Left lung (tissue), 14 donors: ENCODE measurements at places on chromosomes 13 and 19.

GRCh38 chr13:76737526-76737925 is 148.7 kb downstream of the KCTD12 start:
- no peak for DNase-seq

- no peak for DNase-seq
Measured at GRCh38 chr13:43732726-43733125, 54.0 kb downstream of the ENOX1 start.

DNA sequence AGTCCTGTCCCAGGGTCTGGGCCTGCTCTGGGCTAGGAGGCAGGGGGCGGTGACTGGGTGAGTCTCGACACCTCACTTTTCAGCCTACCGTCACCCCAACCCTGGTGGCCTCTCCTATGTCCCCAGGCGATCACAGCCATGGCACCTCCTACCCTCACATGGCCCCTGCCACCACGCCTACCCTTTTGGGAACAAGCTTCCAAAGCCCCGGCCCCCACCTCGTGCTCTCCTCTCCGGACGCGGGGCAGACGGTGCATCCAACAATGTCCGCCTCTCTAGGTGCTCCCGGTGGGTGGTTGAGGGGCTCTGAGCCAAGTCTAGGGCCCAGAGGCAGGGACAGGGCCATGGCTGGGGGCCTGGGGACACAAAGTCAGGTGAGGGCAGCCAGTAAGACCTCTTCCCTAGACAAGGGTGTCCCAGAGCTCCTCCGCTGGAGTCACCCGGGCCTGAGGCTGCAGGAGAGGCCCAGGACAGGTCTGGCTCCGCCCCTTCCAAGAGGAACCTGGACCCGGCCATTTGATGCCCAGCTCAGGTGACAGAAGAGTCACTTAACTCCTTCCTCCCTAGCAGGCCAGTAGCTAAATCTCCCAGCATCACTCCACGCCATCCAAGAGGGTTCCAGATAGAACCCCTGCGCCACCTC is at the start of gene SYNE4:
Gene SYNE4, minus strand, starts transcription at position 478 of the 643 bp plus-strand sequence. Its CDS starts 132 bp downstream, at position 346.
- peak; percentile 61 for DNase-seq

DNA sequence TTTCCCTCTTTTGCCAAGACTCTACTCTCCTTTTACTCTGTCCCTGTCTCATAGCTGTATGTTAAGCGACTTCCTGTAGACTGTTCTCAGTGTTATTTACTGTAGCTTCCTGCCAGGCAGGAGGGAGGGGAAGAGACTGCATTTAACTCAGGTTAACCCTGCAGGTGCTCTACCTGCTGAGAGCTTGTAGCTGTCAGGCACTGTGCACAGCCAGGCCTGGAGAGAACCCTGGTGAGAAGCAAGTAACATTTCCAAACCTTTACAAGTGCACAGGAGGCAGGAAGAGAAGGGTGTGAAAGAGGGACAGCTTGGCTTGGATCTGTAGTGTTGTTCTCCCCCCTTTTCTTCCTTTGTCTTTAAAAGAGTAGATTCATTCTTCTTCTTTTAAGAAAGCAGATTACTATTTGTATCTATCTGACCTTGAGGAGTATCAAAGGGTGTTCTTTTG is 167.1 kb downstream of the LMO7 start:
- DNase-seq, result peak; percentile 36

DNA sequence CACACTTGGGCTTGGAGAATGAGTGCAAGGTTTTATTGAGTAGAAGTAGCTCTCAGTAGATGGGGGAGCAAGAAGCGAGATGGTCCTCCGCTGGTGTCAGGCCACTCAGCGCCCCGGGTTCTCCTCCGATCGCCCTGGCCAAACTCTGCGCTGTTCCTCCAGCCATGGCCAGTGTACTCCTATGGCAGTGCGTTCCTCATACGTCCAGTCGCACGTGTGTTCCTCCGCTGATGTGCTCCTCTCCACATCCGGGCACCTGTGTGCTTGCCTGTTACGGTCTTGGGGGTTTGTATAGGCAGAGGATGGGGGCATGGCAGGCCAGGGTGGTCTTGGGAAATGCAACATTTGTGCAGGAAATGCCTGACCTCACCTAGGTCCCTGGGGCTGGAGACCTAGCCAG is 1899.4 kb downstream of the PCDH9 start:
- DNase-seq, result no peak

- peak; percentile 66 for DNase-seq
Measured at GRCh38 chr13:22915442-22916082, 265.2 kb upstream of the SGCG start.
